ENCODE measurements at places on chromosomes 1 and 21. TPM values are rescaled to one million over a fixed set of nuclear protein-coding genes. Genes with fewer than 3 reads are reported as not detected.

Gene GMEB1
- polyA plus RNA-seq, result 6.1 TPM

Gene ZNF672
- 13.3 TPM for polyA plus RNA-seq

Gene ARHGEF16
- 19.9 TPM for polyA plus RNA-seq

Gene TAS1R2
- polyA plus RNA-seq, result not detected

Gene MEAF6
- polyA plus RNA-seq, result 36.7 TPM

Gene UROD
- polyA plus RNA-seq, result 183 TPM

Gene FCRL6
- not detected for polyA plus RNA-seq

Gene ILDR2
- polyA plus RNA-seq, result not detected

Gene KRTAP19-3
- not detected for polyA plus RNA-seq

Measured in foreskin keratinocyte (primary cell).